ENCODE measurements at places on chromosomes 4 and X. TPM values are rescaled to one million over a fixed set of nuclear protein-coding genes. Genes with fewer than 3 reads are reported as not detected.

GRCh38 chrX:1534301-1535168, 2.5 kb downstream of the P2RY8 start:
- DNase-seq = no peak

Gene TLR10
- not detected for total RNA-seq

- no peak for DNase-seq
These were observed 97.0 kb upstream of the LNX1 start for GRCh38 chr4:53688186-53688790.

GRCh38 chr4:75101906-75102786, 169.2 kb downstream of the PARM1 start:
- no peak for DNase-seq

- DNase-seq = no peak
These were observed 98.9 kb downstream of the CPEB2 start for GRCh38 chr4:15100994-15101695.

- DNase-seq = no peak
These were observed 73.6 kb upstream of the ELOVL6 start for GRCh38 chr4:110271986-110272385.

DNA sequence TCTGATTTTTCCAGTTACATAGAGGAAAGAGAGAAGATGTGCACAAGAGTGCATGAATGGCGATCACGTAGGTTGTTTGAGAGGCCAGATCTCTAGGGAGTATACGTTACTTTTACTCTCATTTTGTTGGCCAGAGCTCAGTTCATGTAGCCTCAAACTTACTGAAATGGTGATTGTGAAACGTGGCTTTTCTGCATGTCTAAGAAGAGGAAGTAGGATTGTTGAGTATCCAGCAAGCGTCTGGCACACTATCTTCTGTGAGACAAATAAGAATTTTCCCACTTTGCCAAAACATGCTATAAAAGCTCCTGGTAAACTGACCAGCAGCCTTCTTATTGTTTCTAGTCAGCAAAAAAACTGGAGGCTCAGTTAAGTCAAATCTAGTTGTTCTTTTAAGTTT, 264.5 kb upstream of the EMCN start:
- no peak for DNase-seq

Gene DCLK2
- 36.8 TPM for total RNA-seq

- DNase-seq = no peak
These were observed 145.8 kb downstream of the ADGRA3 start for GRCh38 chr4:22369901-22370562.

Gene ENPP6
- total RNA-seq = not detected

Gene SMIM31
- total RNA-seq = not detected

DNA sequence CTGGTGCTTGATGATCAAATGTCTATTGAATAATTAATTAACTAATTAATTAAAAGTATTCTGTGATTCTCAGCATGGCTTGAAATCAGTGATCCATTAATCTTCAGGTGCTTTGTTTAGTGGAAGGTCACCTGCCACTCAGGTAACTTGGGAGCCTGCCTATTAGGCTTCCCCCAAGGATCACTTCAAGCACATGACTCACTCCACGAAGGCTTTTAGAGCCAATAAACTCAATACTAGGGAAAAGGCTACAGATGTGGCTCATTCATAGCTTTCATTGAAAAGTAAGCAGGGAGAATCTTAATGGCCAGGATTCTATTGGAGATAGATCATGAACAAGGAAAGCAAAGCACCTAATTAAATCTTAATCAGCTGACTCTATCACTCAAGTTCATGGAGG, 21.3 kb downstream of the AREG start:
- no peak for DNase-seq

Gene EFHC2
- not detected for total RNA-seq
